ENCODE measurements at places on chromosomes 1 and 21.

GRCh38 chr21:33230545-33231324, 997 bp downstream of the IFNAR2 start:
- no peak for DNase-seq

DNA sequence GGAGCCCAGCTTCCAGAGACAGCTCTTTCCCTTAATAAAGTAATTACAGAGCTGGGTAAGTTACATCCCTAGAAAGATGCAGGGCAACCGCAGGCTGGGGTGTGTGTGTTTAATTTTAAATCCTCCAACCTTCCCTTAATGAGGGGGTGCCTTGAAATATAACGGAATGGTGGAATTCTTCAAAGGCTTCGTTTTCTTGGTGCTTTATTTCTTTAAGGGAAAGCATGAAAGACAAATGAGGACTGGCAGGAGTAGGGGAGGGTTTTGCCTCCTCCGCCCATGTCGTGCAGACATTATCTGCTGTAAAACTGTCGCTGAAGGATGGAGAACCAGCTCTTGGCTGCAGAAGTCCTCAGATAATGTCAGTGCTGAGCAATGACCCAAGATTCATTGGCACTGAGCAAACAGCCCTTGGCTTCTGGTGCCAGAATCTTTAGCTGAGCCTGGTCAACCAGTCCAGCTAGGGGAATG, 15.5 kb downstream of the SLC6A17 start:
- DNase-seq: no peak

GRCh38 chr21:28138272-28138671, 854.4 kb downstream of the LTN1 start:
- DNase-seq: no peak

- DNase-seq: no peak
Observed at GRCh38 chr21:38498057-38498833, at the start of gene ERG. ERG (minus strand) TSS chr21:38498477; CDS start chr21:38498380, 97 bp downstream.

DNA sequence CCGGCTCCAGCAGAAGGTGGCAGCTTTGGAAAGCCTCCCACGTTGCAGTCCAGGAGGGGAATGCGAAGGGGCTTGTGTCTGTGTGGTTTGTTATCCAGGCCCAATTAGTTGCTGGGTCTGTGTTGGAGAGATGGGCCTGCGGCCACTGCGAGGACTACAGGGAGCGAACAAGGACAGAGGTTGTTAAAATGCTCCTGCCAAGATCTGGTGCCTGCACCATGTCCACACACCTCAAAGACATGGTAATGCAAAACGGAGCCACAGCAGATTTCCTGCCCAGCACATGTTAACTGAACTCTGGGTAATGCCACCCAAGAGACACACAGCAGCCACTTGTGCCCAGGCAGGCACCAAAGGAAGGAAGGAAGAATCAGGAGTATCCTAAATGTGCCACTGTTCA, 18.6 kb downstream of the GRIK3 start:
- no peak for DNase-seq

DNA sequence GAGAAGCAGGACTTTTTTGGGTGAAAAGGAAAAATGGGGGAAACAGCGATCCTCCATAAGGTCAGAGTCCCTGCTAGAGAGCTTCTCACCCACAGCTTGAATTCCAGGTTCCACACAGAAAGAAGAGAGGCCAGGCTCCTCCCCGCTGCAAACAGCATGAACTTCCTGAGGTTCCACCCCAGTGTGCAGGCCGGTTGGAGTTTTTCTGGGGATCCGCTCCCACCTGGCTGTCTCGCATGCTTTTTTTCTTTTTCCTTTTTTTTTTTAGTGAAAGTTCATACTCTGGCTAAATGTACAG, 595.1 kb upstream of the ZP4 start:
- DNase-seq: no peak

DNA sequence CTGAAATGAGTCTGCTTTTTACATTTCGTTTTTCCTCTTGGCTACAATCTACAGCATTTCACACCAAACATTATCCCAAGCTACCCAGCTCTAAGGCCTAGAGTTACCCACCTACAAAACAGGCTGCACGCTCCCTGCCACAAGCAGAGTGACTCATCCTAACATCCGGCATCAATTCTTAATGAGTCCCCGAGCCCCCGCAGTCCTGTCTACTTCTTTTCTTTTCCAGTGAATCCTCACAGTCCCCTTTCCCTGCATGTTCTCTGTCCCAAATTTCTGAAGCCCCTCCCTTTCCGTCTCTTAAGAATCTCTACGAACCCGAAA, 650 bp downstream of the PCNX2 start:
- no peak for DNase-seq

DNA sequence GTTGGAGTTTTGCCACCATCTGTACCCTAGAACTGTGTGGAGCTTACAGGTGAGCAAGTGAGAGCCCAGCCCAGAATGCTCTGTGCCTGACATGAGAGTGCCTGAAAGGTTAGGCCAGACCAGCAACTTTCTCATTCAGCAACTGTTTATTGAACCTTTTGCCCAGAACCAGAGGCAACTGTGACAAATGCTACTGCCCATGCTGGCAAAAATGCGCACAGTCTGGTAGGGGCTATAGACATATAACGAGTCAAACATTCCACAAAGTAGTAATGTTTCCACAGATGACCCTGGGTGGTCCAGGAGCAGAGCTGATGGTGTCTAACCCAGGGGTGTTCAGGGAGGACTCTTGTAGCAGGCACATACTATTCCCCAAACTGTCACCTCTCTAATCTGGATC, 56.0 kb upstream of the GCLM start:
- no peak for DNase-seq

- DNase-seq: no peak
Observed at GRCh38 chr1:203177470-203178039, 1.9 kb upstream of the MYBPH start.

GRCh38 chr1:110774398-110774797, 98.5 kb upstream of the CD53 start:
- DNase-seq: no peak

DNA sequence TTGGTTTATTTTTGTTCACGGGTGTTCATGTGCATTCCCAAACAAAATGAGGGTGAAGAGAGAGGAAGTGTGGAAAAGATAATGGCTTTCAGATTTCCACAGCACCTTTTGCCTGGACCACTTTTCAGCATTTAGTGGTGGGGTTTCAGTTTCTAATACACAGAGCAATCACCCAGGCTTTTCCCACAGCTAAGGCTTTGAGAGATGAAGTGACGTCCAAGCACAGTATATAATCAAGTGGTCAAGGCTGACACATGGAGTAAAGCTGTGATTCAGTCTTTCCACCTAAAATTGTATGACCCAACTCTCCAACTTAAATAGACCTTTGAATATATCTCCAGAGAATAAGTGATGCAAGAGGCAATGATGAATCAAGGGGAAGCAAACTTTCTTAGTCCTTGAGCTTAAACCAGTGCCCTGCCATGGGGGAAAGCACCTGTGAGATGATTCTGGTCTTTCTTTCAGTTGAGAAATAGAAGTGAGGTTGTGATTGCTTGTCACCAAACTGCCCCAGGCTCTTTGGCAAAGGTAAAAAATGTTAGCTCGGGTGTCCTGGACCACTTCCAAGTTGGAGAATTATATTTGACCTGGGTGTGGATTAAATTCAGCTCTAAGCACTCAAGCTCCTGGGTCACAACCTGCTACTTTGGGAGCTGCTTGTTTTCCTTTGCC, 2.4 kb upstream of the PIK3R3 start:
- DNase-seq: no peak

DNA sequence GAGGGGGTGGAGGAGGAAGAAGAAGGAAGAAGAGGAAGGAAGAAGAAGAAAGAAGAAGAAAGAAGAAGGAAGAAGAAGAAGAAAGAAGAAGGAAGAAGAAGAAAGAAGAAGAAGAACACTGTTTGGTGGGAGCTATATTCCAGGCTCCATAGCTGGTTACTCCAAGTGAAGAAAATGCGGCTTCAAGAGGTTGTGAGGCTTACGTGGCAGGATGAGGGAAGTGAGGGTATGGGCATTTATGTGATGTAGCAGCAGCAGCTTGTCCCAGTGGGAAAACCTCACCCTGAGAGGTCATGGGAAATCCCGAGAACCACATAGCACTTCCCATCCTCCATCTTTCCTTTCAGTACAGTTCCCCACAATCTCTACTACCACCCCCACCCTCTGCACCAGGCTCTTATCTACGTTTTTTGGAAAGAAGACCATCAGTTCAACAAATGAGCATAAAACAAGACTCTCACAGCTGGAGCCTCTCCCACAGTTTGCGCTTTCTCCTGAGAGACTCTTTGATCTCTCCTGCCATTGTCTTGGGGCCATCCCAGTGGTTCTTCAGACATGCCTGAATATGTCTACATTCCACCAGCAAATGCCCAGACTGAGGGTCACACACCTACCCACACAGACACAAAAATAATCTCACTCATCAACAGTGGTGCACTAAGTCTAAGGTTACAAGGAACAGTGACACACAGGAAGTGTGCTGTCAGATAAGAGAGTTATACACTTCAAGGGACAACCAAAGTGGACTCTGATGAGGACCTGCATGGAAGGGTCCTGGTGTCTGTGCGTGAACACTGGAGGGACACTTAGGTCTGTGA, 77.9 kb upstream of the KCNJ15 start:
- no peak for DNase-seq

GRCh38 chr1:2322581-2323211, 68.7 kb downstream of the MORN1 start:
- DNase-seq: no peak

DNA sequence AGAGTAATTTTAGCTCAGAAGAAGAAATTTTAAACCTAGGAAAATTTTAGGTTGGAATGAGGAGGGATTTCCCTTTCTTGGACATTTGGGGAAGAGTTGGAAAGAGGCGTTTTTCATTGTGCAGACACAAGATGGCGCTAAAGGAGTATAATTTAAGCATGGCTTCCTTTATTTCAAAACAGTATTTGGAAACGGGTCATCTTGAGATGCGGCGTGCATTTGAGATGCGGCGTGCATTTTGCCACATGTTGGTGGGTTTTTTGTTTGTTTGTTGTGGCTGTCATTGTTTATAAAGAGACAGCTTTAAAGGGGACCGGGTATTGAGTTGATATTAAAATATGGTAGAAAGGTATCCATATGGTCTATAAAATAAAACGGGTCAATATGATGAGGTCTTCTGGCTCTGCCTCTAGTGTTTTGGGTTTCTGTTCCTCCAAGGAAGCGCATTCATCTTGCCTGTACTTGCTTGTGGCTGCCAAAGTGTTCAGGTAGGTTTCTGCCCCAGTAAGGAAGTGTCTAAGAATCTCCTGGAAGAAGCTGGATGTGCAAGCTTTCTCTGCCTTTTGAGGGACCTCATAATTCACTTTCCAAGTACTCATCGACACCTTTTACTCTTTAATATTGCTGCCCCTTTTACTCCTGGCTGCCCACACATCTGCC, 210.3 kb downstream of the SLC35F3 start:
- peak; percentile 37 for DNase-seq

DNA sequence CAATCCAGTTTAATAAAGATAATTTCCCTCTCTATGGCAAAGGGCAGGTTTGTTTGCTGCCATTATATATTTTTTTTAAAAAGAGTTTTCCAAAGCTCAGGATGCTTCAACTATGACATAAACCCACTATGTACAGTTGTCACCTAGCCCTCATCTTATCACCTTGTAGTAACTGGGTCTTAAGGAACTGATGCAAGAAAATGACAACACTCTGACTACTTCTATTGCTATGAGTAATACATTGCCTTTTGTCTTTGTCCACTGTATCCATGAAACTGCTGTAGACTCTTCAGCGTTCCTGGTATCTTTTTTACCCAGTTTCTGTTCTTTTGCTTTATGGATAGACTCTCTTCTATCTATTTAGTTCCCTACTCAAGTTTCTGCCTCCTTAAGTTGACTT, 586.5 kb downstream of the NEGR1 start:
- DNase-seq: no peak

- DNase-seq: no peak
Observed at GRCh38 chr1:54846716-54847284, 40.2 kb downstream of the DHCR24 start.

- DNase-seq: no peak
Observed at GRCh38 chr1:3717041-3717714, 35.1 kb upstream of the CCDC27 start.

DNA sequence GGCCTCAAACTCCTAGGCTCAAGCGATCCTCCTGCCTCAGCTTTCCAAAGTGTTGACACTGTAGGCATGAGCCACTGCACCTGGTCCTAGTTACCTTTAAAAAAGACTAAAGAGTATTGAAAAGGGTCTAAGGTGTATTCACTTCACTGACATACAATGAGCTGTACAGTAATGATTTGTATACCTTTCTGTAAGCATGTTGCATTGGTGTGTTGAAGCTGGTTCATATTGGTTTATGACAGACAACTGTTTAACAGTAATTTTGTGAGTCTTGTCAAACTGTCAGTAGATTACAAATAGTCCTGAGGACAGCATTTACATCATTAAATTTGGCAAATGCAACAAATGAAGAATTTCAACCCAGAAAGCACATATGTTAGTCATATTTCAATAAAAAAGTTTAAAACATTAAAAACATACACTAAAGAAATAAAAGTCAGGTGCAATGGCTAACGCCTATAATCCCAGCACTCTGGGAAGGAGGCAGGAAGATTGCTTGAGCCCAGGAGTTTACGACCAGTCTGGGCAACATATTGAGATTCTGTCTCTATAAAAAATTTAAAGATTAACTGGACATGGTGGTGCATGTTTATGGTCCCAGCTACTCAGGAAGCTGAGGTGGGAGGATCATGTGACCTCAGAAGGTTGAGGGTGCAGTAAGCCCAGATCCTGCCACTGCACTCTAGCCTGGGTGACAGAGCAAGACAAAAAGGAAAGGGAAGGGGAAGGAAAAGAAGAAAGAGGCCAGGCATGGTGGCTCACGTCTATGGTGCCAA, 88.3 kb upstream of the HP1BP3 start:
- DNase-seq: no peak

DNA sequence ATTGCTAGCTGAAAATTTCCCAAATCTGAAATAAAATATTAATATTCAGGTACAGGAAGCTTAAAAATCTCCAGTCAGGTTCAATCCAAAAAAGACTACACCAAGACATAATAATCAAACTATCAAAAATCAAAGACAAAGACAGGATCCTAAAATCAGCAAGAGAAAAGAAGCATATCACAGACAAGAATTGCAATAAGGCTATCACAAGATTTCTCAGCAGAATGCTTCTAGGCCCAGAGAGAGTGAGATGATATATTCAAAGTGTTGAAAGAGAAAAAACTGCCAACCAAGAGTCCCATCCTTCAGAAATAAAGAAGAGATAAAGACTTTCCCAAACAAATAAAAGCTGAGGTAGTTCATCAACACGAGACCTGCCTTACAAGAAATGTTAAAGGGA, 5.0 kb upstream of the SELP start:
- no peak for DNase-seq

DNA sequence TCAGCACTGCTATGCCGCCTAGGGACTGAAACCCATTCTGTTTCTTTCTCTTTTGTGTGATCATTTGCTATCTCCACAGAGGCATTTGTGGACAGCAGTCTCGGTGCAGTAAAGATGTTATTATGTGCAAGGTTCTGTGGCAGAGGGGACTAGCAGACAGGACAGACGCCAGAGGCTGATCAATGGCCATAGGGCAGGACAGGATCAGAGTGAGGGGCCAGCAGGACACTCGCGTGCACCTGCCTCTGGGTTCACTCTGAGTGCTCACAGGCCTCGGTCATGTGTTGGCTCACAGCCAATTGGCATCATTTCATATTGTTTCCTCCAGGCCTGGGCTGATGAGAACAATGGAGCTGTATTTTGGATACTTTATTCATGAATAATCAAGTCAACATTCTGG, 212.6 kb downstream of the TGFB2 start:
- peak; percentile 40 for DNase-seq

- DNase-seq: no peak
Observed at GRCh38 chr1:235049217-235049616, 79.4 kb downstream of the TOMM20 start.

GRCh38 chr1:181089017-181089675, 646 bp downstream of the IER5 start:
- DNase-seq: no peak

- no peak for DNase-seq
Observed at GRCh38 chr1:18326211-18326897, 154.4 kb upstream of the KLHDC7A start.
